ENCODE measurements at places on chromosomes 13 and 19.
A peak's percentile ranks its signal among the peaks of the same experiment; 100 is the strongest.

GRCh38 chr19:7734220-7735203 is 2.6 kb upstream of the CLEC4G start:
- DNase-seq, result no peak

DNA sequence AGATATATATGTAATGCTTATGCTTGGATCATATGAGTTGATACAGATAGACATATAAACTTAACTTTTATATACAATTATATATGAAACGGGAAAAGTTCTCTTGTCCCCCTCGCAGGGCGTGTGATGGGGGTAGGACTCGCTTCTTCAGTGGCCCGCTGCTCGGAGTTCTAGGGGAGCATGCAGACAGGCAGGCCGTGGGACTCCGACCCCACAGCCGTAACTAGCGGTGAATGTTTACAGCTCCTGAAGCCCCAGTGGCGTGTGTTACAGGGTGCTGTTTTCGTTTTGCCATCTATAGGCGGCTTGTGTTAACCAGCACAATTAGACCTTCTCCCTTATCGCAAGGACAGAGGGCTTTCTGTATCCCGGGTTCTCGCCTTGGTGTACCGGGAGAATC is 1899.8 kb downstream of the PCDH9 start:
- no peak for DNase-seq

GRCh38 chr13:110965038-110965754 is 50.3 kb upstream of the ANKRD10 start:
- no peak for DNase-seq

- DNase-seq, result no peak
Measured at GRCh38 chr13:88217372-88217771, 546.2 kb downstream of the SLITRK5 start.

- no peak for DNase-seq
Measured at GRCh38 chr13:56909896-56910600, 230.7 kb upstream of the PRR20A start.

- no peak for DNase-seq
Measured at GRCh38 chr13:34762312-34762711, 179.8 kb upstream of the NBEA start.

- peak; percentile 46 for DNase-seq
Measured at GRCh38 chr13:76455960-76456359, 430.2 kb downstream of the KCTD12 start.

DNA sequence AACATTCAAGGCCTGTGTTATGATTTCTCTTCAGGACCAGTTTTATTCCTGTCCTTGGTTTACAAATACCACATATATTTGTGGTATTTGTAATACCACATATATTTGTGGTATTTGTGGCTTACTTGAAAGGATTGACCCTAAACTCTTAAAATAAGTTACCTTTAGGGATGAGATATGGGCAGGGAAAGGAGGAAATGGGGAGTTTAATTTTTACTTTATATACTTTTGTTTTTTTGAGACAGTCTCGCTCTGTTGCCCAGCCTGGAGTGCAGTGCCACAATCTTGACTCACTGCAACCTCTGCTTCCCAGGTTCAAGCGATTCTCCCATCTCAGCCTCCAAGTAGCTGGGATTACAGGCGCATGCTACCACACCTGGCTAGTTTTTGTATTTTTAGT is 2.3 kb upstream of the TGDS start:
- DNase-seq, result no peak

DNA sequence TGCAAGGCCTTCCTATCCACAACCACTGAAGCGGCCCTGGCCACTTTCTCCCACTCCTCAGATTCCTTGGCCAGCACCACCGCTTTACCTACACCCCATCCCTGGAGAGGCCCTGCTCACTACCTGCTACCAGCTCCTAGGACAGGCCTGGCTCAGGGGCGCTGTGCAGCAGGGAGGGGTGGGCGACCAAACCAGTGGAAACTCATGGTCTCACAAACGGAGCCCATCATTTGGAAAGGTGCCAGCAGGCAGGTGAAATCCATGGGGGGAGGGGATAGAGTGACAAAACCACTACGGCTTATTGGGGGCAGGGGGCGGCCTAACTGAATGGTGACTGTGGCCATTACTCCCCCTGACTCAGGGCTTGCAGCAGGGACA is 27.6 kb downstream of the C19orf47 start:
- DNase-seq, result no peak

- DNase-seq, result no peak
Measured at GRCh38 chr13:51862957-51863356, 1.2 kb downstream of the CCDC70 start.

- DNase-seq, result no peak
Measured at GRCh38 chr19:46241626-46242025, 12.1 kb downstream of the IGFL1 start.

DNA sequence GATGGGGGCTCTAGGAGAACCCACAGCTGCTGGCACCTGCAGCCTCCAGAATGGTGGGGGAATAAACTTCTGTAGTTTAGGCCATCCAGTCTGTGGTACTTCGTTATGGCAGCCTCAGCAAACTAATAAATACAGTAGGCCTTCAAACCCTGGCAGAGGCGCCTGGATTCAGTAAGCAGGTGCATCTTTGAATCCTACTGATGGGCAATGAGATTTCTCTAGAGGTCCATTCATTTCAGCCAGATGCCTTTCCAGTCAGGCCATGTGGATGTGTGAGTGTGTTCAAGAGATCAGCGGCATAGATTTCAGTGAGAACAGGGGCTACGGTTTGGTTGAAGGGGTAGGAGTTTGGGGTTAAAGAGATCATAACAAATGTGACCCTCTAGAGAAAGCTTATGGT is 183.5 kb upstream of the RNF113B start:
- no peak for DNase-seq

DNA sequence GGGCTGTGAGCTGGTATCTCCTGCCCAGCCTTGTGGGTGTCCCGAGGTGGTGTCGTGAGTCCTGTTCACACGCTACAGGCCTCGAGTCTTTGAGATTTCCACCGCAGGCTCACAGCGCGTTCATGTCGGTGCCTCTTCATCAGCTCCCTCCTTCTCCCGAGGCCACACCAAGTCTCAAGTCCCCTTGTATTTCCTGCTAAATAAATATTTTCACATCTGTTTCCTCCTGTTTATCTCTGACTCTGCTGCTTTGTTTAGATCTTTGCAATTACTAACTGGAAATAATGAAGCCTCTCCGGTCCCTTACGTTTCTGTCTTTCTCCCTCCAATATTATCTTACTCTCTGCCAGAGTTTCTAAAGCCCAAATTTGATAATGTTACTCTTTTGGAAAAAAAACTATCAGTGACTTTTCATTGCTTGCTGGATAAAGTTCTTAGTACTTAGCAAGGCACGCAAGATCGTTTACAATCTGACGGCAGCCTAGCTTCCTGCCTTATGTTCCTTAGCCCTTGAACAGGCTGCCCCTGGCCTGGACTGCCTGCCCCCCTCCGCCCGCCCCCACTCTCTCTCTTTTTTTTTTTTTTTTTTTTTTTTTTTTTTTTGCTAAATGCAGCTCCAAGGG is 130.5 kb upstream of the RNF113B start:
- DNase-seq, result no peak

DNA sequence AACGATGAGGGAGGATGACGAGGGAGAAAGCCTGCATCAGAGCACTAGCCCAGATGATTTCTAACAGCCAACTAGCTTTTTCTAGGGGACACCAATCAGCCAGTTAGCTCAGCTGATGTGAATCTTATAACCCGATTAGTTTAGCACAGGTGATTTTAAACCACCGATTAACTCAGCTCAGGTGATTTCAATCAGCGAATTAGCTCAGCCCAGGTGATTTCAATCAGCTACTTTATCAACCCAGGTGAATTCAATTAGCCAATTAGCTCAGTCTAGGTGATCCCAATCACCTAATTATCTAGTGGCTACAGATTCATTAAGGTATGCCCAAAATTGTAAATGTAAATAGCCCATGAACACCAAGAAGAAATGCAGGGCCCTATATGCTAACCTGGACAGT is 146.9 kb downstream of the ZNF486 start:
- DNase-seq, result no peak

- no peak for DNase-seq
Measured at GRCh38 chr19:3455960-3456601, 24.2 kb downstream of the SMIM24 start.

GRCh38 chr19:51150627-51151026 is 8.5 kb downstream of the SIGLEC7 start:
- no peak for DNase-seq

DNA sequence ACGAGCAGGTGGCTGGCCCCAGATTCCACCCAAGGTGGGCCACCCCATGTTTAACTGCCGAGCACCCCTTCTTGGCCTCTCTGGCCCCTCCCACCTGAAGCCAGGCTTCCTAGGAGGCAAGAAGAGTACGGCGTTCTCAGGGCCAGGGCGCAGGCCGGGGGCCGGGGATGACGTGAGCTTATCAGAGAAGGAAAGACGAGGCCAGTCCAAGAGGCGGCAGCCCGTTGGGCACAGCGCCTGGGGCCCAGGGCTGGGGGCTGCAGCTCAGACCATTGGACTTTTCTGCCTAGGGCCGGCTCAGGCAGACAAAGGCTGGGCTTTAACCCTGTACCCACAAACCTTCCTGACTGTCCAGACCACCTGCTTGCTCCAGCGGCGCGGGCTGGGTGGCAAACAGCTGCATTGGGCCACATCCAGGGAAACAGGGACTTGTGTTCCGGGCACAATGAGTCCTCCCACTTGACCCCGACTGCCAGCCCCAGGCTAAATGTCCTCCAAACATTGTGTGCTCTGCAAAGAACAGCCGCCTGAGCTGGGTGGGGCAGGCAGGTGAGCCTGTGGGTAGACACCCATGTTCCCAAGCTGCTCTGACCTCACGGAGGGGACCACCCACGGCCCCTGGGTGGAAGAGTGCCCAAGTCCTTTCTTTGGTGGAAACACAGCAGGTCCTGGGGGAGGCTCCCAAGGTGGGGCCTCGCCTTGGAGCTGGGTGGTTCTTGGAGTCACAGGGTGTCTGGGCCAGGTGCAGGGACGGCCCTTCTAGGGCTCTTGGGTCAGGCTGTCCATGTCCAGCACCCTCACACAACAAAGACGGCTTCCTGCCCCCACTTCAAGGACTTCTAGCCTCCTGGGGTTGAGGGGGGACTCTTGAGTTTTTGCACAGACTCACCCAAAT is 21.9 kb downstream of the COMP start:
- DNase-seq, result no peak

DNA sequence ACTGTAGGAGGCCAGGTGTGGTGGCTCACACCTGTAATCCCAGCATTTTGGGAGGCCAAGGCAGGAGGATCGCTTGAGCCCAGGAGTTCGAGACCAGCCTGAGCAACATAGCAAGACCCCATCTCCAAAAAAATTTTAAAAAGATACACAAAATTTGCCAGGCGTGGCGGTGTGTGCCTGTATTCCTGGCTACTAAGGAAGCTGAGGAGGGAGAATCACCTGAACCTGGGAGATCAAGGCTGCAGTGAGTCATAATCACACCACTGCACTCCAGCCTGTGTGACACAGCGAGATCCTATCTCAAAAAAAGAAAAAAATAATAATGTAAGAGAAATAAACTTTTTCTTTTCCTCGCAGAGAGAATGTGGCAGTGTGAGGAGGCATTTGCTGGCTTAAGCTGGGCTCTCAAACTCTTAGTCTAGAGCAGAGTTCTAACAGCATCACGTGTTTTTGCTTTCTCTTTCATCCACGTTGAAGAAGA is 21.1 kb downstream of the FAM187B start:
- DNase-seq, result no peak

DNA sequence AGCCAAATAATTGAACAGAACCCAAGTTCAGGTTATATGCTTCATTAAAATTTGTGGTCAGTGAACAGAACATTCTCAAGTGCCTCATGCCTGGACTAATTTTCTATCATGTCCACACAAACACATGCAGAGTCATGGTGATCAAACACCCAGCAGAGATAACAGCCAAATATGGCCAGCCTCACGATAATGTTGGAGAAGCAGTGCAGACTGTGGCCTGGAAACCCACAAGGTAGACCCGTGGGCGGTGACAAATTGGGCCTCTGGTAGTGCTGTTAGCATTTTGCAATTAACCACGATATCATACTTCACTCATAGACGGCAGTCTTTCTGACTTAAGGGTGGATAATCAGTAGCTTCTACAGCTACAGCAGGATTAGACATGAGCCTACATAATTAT is 35.0 kb upstream of the VWA8 start:
- no peak for DNase-seq

DNA sequence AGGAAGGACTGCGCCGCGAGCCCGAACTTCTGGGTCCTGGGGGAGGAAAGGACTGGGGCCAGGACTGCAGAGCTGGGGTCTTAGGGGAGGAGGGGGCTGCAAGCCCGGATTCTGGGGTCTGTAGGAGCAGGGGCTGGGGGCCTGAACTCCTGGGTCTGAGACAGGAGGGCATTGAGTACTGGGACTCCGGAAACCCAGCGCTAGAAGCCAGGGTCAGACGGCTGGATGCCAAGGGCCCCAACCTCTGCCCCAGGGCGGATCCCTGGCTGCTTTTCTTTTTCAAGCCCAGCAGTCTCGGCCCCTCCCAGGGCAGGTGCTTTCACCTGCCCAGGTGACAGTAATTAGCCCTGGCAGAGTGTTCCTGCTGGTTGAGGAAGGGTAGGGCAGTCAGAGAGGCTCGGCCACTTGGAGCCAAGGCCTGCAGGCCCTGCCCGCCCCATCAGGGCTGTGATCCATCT is 2.3 kb downstream of the MYH14 start:
- no peak for DNase-seq

DNA sequence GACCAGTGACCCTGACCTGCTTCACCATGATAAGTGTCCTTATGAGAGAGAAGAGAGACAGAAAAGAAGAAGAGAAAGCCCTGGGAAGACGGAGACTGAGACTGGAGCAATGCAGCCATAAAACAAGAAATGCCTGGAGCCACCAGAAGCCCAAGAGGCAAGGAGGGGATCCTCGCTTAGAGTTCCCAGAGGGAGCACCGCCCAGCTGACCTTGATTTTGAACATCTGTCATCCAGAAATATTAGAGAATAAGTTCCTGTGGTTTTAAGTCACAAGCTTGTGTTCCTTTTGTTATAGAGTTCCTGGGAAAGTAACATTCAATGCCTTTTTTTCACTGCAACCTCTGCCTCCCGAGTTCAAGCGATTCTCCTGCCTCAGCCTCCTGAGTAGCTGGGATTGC is 20.2 kb downstream of the CERS1 start:
- DNase-seq, result no peak

DNA sequence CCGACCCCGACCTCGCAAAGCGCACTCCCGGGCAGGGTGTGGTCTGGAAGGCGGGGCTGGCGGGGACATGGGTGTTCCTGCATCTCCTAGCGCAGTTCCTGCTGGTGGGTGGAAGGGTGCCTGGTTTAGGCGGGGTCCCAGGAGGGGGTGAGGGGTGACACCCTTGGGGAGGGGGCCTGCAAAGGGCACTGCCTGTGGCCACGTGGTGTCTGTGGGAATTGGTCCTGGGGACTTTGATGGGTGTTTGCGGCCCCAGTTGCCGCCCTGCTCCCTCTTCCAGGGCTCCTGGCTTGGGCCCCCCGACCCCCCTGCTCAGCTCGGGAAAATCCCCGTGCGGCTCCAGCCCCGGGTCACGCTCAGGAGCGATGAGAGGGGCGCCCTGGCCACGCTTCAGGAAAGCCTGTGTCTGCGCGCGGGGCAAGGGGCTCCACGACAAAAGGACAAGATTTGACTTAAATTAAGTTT is 19.1 kb downstream of the WTIP start:
- DNase-seq, result no peak

GRCh38 chr13:27261396-27261795 is 9.2 kb upstream of the RASL11A start:
- DNase-seq, result no peak
